NCI-H1436 (cell line): ENCODE measurements at places on chromosomes 16 and 17.

DNA sequence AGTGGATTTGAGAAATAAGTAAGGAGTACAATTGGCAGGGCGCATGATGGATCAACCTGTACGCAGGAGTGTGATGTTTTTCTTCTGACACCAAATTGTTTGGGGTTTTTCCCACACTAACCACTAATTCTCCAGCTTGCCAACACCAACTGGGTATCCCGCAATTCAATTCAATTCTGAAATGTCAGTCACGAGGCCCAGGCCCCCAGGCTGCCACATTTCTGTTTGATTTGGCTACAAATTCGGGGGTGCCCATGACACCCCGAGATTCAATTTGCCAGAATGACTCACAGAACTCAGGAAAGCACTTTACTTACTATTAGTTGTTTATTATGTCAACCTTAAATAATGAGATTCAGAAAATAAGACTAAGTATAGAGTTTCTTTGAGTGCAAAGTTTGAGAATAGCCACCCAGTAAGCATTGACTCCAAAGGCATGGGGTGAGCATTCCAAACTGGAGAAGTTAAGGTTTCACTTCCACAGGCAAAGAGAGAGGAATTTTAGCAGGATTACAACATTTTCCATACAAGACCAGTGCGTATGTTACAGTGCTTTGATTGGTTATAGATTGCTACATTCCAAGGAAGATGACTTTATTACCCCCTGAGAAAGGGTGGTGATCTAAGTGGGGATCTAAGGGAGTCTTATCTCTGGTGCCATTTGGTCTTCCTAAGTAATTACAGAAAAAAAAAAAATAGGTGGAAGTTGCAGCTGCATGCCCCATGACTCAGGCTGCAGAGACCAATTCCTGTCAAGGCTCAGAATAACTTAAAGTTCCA is 11.5 kb downstream of the SLC46A1 start:
- DNase-seq: no peak

DNA sequence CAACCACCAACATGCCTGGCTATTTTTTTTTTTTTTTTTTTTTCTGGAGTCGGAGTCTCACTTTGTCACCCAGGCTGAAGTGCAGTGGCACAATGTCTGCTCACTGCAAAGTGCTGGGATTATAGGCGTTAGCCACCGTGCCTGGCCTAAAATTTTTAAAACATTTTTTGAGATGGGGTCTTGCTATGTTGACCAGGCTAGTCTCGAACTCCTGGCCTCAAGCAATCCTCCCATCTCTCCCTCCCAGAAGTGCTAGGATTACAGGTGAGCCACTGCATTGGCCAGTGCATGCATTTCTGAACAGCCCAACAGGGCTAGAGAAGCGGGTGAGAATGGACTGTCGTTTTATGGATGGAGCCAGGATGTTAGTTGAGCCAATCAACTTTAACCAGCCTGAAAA is 72.4 kb downstream of the ERCC4 start:
- DNase-seq: no peak

DNA sequence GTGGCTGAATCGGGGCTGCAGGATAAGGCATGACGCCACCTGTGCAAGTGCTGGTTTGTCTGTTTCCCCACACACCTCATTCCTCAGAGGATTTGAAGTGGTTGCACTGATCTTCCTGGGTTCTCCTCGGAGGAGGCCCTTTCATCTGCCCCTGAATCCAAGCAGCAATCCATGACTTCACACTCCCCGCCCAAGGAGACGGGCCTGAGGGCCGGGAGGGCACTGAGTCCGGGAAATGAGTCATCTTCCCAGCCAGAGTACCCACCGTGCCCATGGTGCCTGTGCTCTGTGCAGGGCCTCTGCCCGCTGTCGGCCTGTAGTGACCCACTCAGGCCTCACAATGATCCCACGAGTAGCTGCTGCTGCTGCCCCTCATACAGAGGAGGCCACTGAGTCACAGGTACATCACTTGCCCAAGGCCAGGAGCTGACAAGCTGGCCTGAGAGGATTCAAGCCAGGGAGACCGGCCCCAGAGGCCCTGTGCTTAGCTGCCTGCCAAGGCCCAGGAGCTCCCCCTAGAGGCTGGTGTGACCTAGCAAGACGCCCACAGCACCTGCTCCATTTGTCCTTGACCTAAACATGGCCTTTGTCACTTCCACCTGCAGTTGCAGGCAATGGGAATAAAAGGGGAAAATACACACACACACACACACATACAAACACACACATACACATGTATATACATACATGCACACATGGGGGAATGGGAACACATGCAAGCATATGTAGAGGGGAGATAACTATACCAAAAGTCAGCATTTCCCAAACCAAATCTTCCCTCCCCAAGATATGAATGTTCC is 240.0 kb downstream of the C16orf95 start:
- DNase-seq: no peak

DNA sequence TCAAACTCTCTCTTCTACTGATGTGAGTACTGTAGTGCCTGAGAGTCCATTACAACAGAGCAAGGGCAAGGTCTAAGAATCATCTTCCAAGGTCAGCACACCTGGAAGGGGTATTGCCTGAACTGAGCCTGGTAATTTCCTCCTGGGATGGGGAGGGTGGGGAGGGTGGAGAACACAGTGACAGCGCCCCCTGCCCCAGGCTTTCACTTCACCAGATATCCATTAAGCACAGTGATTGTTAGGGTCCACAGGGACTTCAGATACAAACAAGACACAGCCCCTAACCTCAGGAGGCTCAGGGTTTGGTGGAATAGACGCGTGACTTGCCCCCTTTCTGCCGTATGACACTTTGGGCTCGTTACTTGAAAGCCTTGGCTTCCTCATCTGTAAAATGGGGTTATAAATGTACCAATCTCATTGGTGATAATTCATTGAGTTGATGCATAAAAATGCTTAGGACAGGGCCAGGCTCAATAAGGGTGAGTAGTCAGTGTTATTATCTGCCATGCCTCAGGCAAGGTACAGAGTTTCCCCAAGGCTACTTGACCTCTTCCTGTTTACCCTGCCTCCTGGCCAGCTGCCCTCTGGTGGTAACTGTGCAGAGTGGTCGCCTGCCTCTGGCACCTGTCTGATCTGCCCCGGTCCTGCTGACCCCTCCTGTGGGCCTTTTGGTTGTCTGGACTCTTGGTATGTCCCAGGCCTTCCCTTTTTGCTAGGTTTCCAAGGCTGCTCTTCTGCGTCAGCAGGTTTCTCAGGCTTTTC is 13.1 kb upstream of the BRD7 start:
- no peak for DNase-seq

DNA sequence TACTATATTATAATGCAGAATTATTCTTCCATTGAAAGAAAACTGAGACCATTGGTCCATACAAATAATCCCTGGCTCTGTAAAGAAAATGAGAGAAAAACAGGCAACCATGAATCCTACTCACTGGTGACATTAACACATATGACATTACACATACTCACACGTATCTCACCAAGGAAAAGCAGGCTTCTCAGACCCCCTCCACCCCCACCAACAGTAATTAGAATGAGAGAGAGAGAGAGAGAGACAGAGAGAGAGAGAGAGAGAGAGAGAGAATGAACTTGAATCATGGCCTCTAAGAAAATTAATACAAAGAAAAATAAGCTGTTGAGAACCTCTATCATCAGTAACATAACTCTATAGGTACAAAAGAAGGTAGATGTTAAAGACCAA is 132.0 kb downstream of the SNX11 start:
- DNase-seq: no peak

DNA sequence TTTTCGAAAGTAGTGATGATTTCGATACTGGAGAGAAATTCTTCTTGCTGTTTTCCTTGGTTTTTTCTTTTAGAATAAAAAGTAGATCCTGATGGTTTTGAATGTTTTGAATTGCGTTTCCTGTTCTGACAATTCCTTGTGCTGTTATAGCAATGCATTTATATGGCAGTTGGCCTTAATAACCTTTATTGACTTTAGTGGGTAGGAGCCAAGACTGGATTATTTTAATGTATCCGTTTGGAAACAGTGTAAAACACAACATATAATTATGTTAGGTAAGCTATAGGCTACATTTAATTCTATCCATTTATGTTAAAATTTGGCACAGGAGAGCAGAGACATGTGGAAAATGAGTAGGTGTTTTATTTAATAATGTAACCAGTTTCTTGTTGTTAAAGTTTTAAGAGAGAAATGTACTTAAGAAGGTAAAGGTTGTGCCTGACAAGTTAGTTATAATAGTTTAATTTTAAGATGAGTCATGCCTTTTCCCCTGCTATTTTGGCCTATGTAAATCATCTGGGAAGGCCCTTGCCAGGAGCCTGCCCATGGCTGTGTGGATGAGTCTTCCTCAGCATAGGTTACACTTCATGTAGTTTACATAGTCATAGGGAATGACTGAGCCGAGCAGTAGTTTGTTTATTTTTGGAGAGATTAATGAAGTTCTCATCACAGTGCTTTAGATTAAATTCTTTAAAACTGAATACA is 189.9 kb downstream of the FTO start:
- DNase-seq: no peak

- peak; percentile 24 for DNase-seq
Observed at GRCh38 chr17:40415390-40415789, 2.3 kb downstream of the TOP2A start.

DNA sequence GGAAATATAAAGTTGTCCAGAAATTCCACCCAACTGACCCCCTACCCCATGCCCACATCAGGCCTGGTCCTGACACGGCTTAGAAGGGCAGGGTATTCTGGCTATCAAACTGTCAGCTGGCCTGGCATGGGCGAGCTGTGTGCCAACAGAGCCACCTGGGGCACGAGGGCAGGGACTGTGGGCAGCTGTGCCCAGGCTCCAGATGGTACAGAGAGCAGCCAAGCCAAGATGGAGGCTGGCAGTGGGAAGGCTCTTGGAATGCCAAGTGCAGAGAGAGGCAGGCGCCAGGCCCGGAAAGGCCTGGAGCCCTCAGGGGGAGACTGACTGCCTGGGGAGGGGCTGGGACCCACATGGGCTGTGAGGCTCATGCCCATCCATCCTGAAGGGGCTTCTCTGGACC is 24.3 kb upstream of the PHF12 start:
- no peak for DNase-seq

DNA sequence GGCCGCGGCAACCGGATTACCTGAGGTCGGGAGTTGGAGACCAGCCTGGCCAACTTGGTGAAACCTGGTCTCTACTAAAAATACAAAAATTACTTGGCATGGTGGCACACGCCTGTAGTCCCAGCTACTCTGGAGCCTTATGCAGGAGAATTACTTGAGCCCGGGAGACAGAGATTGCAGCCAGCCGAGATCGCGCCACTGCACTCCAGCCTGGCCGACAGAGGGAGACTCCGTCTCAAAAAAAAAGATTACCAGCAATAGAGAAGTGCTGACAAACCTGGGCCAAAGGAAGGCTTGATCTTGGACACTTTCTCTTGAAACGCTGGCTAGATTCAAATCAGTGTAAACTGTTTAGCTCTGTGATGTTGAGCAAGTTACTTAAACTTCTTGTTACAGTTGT is 4.3 kb downstream of the MT1H start:
- DNase-seq: no peak
